ENCODE measurements at places on chromosomes 16 and 17.

GRCh38 chr16:67403976-67404555 lies 10.8 kb upstream of the TPPP3 start:
- no peak overlapping the region for H3K27ac ChIP-seq
- H3K36me3 ChIP-seq: no peaks in the 10 kb centered on the region
- peaks cover 26% of the 10 kb centered on the region for H3K4me1 ChIP-seq
- no peak overlapping the region for H3K4me3 ChIP-seq

DNA sequence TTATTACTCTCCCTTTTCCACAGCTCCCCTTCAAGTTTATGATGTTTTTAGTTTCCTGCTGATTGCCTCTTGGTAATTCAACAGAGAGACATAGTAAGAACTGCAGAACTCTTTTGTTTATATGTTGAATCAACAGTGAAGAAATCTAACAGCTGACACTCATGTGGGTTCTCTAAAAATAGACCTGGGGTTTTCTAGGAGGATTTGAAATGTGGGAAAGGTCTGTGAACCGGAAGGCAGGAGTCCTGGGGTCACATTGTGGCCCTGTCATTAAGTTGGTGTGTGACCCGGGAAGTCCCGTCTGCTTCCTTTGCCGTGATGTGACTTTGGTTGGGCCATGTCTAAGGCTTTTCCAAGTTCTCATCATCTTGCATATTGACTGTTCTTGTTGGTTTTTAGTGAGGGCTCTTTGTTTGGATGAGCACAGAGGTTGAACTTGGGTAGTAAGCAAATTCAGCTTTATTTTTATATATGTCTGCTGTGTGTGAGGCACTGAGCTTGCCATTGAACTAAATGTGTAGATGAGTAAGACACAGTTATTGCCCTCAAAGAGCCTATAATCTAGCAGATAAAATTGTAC lies 48.5 kb upstream of the HS3ST3A1 start:
- no peaks in the 10 kb centered on the region for H3K36me3 ChIP-seq
- H3K27me3 ChIP-seq: no peaks in the 10 kb centered on the region
- peaks cover 10% of the 10 kb centered on the region for H3K4me1 ChIP-seq
- DNase-seq: no peak

DNA sequence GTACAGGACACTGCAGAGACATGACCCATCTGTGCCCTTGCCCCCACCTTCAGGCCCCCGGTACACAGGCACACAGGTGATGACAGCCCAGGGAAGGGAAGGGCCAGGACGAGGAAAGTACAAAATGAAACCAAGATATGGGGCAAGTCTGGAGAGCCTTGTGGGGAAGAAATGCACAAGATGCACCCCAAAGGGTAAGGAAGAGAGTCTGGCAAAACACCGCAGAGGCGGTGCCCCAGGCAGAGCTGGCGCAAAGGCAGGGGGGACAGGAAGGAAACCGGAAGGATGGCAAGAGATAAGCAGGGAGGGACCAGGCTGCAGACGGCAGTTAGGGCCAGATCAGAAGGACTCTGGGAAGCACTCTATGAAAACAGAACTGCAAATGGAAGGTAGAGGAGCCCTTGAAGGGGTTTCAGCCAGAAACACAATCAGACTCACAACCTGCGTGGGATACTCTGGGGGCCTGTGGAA lies 81.4 kb downstream of the SLC39A11 start:
- no peak overlapping the region for H3K4me3 ChIP-seq
- no peaks in the 10 kb centered on the region for H3K27me3 ChIP-seq
- H3K36me3 ChIP-seq: no peaks in the 10 kb centered on the region
- H3K27ac ChIP-seq: no peak overlapping the region

GRCh38 chr16:27972500-27972899 lies 91.0 kb downstream of the GSG1L start:
- no peaks in the 10 kb centered on the region for H3K36me3 ChIP-seq
- no peak overlapping the region for H3K27ac ChIP-seq
- DNase-seq: no peak
- H3K27me3 ChIP-seq: peaks cover 10% of the 10 kb centered on the region

DNA sequence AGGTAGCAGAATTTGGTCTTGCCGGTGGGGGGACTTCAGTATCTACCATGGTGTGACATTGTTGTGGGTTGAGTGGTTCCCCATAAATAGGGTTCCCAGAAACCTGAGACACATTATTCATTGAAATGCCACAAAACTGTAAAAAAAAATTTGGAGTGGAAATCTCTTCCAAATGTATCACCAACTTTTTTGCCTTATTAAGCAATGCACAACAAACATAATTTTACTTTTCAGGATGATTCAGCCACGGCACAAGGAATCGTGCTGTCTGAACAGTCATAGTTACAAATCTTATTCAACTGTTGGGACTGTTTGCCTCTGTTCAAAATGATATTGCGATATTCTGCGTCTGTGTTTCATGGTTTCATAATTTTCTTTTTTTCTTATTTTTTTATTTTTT lies 181.2 kb downstream of the NTN1 start:
- peaks cover 26% of the 10 kb centered on the region for H3K4me1 ChIP-seq
- H3K4me3 ChIP-seq: no peak overlapping the region
- H3K27ac ChIP-seq: no peak overlapping the region
- H3K36me3 ChIP-seq: no peaks in the 10 kb centered on the region
- no peaks in the 10 kb centered on the region for H3K27me3 ChIP-seq
- DNase-seq: no peak

DNA sequence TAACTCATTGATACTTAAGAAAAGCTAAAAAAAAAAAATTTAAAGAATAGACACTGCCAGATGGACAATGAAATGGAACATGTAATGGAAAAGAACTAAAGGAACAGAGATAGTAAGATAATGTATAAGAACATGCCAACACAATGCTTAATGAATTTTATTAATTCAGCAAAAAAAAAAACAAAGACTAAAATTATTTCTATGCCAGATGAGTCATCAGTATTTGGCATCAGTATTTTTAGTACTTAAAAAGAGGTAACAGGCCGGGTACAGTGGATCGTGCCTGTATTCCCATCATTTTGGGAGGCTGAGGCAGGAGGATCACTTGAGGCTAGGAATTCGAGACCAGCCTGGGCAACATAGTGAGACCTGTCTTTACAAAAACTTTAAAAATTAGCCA lies 168.5 kb downstream of the CYB561 start:
- no peak for DNase-seq
- H3K27ac ChIP-seq: no peak overlapping the region
- no peak overlapping the region for H3K4me3 ChIP-seq
- no peaks in the 10 kb centered on the region for H3K36me3 ChIP-seq

GRCh38 chr17:44915862-44916780 lies 821 bp upstream of the GFAP start:
- peaks cover 25% of the 10 kb centered on the region for H3K4me1 ChIP-seq
- no peak overlapping the region for H3K4me3 ChIP-seq
- no peaks in the 10 kb centered on the region for H3K27me3 ChIP-seq
- H3K27ac ChIP-seq: peak overlapping the region; percentile 70

- no peaks in the 10 kb centered on the region for H3K4me1 ChIP-seq
- H3K4me3 ChIP-seq: no peak overlapping the region
- H3K36me3 ChIP-seq: peaks cover 94% of the 10 kb centered on the region
- H3K27ac ChIP-seq: no peak overlapping the region
- no peak for DNase-seq
These were observed 21.0 kb upstream of the FLCN start for GRCh38 chr17:17258011-17258410.

DNA sequence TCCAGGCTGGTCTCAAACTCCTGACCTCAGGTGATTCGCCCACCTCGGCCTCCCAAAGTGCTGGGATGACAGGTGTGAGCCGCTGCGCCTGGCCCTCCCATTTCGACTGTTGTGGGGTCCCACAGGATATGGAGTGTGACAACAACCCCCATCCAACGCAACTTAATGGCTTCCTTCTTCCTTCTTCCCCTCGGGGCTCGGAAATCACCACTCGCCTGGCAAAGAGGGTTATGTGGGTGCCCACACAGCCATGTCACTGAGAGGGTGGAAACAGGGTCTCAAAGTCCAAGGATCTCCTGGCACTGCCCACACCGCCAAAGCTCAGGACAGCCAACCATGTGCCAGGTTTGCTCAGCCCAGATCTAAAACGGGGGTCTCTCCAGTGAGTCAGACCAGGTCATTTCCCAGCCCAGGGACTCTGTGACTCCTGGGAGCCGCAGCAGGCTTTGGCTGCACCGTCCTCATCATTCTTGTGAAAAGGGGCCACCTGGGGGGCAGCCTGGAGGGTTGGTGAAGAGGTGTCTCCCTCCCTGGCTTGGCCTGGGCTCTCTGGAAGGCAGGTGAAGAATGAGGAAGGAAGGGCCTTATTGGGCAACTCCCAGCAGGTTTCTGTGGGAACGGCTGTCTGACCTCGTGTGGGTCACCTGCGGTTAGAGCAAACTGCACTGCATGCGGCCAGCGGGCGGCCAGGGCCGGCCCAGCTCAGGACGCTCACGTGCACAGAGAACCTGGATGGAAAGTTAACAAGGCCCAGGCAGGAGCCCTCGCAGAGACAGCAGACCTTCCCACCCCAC lies 25.3 kb upstream of the LITAF start:
- peaks cover 3% of the 10 kb centered on the region for H3K27me3 ChIP-seq
- H3K36me3 ChIP-seq: no peaks in the 10 kb centered on the region
- no peak overlapping the region for H3K4me3 ChIP-seq
- DNase-seq: no peak

DNA sequence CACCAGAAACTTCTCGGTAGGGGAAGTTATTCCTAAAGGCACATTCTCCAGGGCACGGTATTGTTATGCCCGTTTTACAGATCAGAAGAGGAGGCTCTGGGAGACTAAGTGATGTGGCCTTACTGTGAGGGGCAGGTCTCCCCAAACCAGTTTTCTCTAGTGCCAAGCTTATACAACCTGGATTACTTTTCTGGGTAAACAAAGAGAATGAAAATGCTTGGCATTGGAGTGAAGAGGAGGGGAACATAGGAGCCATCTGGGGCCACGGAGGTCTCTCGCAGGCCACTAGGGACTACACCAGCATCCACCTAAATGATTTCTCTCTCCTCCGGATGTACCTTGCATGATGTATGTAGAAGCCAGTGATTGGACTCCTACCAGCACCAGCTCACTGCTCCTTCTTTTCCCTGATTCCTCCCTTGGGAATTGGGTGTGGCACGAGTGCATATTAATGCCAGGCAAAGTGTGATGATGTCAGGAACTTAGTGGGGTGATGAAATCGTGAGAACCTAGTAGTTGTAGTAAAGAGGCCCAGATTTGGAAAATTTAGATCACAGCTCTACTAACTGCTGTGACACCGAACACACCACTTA lies 674 bp downstream of the TOM1L1 start:
- H3K4me1 ChIP-seq: peaks cover 10% of the 10 kb centered on the region
- peak overlapping the region; percentile 66 for H3K4me3 ChIP-seq
- H3K27me3 ChIP-seq: no peaks in the 10 kb centered on the region
- H3K27ac ChIP-seq: peak overlapping the region; percentile 5

DNA sequence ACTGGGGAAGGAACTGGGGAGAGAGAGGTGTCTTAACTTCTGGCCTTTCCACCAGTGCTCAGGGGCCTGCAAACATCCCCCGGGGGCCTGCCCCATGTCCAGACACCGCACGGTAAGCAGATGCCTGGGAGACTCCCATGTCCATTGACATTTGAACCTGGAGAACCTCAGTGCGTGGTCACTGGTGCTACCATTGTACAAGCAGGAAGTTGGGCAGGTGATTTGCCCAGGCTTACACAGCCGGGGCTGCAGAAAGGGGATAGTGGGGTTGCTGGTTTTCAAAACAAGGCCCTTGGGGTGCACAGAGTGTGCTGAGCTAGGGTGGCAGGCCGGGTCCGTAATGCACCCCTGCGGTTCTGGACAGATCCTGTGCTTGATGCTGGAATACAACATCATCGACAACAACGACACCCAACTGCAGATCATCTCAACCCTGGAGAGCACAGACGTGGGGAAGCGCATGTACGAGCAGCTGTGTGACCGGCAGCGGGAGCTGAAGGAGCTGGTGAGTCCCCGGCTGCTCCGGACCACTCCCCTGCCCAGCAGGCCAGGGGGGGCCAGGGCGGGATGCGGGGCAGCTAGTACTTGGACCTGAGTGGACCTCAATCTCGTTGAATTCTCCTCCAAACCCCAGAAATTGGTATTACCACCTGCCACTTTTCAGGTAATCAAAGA lies 77.7 kb upstream of the PLCG2 start:
- no peaks in the 10 kb centered on the region for H3K27me3 ChIP-seq
- H3K4me3 ChIP-seq: no peak overlapping the region
- H3K27ac ChIP-seq: no peak overlapping the region
- peaks cover 14% of the 10 kb centered on the region for H3K36me3 ChIP-seq
- no peak for DNase-seq

DNA sequence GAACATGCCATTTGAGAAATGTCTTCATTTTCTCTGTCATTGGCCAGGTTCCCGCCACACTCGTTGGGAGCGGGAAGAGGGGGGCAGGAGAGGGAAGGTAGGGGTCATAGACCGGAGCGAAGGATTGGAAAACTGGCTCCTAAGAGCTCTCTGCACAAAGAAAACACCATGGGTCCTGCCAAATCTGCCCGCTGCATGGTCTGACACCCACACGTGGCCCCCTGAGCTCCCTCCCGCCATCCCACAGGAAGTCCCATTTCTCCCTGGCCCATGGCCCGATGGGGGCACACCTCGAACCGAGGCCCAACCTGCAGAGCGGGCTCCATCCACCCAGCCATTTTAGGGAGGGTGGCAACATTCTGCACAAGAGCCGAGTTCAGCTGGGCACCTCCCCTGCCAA lies 159.6 kb downstream of the SALL1 start:
- DNase-seq: no peak
- H3K27ac ChIP-seq: no peak overlapping the region
- H3K4me1 ChIP-seq: no peaks in the 10 kb centered on the region
- no peaks in the 10 kb centered on the region for H3K36me3 ChIP-seq
- H3K4me3 ChIP-seq: no peak overlapping the region

DNA sequence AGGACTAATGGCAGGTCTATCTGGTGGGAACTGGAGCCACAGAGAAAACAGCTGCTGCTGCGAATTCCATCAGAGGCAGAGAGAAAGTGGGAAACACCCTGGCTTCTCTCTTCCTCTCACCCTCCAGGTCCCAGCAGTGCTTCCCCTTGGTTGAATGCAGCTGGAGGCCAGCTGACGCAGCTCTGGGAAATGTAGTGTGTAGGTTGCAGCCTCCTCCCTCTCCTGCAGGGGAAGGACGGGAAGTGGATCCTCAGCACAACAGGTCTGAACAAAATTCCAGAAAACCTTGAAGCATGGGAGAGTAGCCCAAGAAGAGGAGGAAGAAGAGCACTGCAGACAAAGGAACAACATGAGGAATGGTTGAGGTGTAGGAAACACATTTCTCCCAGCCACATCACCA lies 67.8 kb upstream of the MMP2 start:
- no peaks in the 10 kb centered on the region for H3K36me3 ChIP-seq
- H3K27ac ChIP-seq: no peak overlapping the region
- H3K4me1 ChIP-seq: no peaks in the 10 kb centered on the region
- no peak for DNase-seq
- H3K27me3 ChIP-seq: peaks cover 18% of the 10 kb centered on the region
- no peak overlapping the region for H3K4me3 ChIP-seq

DNA sequence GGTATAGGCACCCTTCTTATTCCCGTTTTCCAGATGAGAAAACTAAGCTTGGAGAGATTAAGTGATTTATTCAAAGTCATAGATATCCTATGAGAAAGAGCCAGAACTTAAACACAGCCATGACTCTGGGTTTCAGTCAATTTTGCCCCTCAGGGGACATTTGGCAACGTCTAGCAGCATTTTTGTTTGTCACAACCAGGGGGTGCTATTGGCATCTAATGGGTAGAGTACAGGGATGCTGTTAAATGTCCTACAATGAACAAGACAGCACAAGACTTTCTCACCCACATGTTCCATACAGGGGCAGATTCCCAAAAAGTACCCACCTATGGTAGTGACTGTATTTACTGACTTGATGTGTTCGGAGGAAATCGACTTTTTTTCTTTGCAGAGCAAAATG lies 4.8 kb upstream of the SHISA9 start:
- H3K4me1 ChIP-seq: no peaks in the 10 kb centered on the region
- no peak overlapping the region for H3K4me3 ChIP-seq
- no peaks in the 10 kb centered on the region for H3K36me3 ChIP-seq
- no peak for DNase-seq
- H3K27me3 ChIP-seq: peaks cover 41% of the 10 kb centered on the region
